Fibroblast of the aortic adventitia (primary cell): ENCODE measurements at places on chromosomes 1 and 21.
A peak's percentile ranks its signal among the peaks of the same experiment; 100 is the strongest.

DNA sequence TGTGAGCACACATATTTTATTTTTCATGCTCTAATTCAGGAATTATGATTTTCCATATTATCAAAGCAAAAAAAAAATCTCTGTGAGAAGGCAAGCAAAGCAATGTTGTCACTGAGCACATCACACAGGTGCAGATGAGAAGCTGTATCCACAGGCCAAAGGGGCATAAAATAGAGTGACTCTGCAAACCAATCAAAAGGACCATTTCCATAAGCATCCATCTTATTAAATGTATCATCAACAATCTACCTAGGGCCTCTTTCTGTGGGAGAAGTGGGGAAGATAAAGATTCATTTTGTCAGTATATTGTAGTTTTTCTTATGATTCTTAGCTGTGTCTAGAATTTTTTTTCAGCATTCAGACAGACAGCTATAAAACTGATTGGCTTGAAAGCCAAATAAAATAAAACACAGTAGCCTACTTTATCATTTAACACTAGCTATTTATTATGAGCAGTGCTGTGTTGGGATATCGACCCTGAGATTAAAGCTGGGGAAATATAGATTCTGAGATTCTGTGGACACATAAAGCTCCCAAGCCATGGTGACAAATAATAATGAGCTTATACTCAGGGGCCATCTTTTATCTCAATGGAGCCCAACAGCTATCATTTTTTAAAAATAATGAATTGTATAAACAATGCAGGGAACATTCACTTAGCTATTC is 90.3 kb downstream of the LPAR3 start:
- DNase-seq: no peak

GRCh38 chr21:42285569-42286245 is 29.5 kb downstream of the TFF3 start:
- no peak for DNase-seq

DNA sequence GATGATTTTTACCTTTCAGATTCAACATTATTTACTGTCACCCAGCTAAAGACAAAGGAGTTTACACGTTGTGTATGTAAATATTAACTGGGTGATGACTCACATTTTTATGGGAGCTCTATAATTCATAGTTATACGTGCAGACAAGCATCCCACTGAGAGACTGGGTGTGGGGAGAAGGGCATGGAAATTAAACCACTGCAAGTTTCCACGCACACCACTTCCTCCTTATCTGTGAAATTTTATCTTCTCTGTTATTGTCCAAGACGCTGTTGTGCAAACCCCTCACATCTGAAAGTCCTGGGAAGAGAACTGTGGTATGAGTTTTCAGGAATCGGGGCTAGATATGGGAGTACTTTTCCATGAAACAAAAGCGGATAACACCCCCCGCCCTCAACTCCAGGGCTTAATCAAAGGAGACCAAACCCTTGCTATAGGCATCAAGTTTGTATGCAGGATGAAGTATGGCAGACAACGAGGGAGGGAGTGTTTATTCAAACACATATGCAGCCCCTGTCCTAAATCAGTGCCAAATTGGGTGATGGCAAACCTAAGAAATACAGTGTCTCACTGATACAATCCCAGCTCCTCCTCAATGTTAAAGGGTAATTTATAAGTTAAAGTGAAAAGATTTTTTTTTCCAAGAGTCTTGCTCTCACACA is 23.3 kb upstream of the DPT start:
- DNase-seq: peak; percentile 31

DNA sequence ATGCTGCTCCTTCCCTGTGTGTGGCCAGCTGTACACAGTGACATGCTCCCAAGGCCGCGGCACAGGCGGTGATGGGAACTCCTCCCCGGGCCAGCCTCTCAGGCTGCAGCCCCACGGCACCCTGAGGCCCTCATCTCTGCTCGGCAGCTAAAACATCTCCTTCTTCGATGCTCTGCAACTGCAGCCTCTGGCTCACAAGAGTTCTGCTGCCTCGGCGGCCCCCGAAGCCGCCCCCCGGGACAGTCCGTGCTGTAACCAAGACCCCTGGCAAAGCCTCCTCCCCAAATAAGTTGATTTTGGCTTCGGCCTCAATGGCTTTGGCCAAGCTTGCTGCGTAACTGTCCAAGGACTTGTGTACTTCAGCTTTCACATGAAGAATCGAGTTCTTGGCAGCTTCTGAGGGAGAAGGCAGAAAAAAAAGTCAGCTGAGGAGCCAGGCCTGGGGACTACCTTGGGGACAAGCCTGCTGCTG is 51.3 kb downstream of the GPR161 start:
- peak; percentile 32 for DNase-seq

DNA sequence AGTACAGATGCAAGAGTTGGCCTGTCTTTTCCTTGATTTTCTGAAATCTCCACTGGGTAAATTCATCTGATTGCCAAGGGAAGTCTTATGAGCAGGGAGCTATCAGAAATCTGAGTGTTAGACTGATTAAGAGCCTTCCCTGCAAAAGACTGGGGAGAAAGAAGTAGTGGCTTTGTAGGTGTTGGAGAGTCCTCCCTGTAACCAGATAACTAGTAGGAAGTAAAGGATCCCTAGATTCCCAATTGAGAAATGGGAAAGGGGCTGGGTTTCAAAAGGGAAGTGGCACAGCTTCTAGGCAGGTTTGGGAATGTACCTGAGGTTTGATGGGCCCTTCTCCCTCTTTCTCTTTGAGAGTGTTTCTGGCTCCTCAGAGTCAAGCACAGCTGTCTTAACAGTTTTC is 2.1 kb downstream of the TLCD4 start:
- no peak for DNase-seq

- no peak for DNase-seq
Measured at GRCh38 chr1:185406691-185407009, 89.6 kb upstream of the IVNS1ABP start.

DNA sequence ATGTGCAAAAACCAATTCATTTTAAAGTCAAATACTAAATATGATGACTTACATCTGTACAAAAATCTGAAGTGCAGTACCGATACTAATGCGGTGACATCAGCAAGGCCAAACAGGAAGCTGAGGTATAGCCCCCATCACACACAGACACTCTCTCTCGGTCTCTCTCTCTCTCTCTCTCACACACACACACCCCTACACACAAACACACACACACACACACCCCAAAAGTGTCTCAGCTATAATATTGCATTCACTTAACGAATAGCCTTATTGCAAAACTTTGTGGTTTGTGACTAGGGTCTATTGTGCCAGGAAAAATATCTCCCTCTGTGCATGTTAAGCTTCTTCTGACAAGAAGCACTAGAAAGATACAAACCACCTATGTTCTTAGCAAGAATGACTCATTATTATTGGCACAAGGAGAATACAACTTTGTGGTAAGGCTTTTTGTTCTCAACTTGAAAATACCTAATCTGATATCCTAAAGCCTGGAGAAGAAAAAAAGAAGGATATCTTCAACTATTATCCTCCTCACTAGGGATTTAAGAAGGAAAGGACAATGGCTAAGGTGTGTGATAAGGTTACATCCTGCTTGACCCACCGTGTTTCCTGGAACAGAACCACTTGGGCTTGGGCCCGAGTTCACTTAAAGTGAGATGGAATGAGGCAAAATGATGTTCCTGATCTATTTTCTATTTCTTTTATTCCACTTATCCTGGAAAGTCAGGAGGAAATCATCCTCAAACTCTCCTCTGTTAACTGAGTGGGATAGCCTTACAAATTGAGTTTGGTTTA is 107.1 kb downstream of the NIBAN1 start:
- DNase-seq: peak; percentile 99

DNA sequence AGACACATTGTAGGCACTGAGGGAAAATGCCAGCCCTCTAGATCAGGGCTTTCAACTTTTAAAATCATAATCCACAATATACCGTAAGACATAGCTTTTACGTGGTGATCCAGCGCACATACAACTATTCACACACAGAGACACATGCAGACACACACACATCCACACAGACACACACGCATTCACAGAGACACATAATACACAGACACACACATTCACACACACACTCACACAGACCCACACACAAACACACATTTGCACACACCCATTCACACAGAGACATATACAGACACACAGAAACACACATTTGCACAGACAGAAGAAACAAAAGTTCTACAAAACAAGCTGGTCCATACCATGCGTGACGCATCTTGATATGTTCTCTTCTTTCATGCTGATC is 244.5 kb downstream of the RHOU start:
- DNase-seq: no peak

DNA sequence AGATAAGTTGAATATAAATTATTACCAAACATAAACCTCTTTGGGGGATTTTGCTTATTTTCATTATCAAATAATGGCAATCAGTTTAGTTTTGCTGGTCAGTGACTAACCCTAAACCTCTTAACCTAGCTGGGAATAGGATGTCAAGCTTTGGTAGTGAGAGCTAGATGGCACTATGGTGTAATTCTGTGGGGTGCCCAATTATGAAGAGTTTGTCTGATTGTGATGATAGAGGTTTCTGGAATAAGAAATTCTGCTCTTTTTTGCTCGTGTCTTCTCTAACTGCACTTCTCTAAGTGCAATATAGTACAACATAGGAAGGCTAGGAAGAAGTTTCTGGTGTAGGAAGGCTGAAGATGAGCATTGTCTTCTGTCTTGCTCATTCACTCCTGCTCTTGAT is 59.8 kb downstream of the XCL1 start:
- DNase-seq: peak; percentile 52

DNA sequence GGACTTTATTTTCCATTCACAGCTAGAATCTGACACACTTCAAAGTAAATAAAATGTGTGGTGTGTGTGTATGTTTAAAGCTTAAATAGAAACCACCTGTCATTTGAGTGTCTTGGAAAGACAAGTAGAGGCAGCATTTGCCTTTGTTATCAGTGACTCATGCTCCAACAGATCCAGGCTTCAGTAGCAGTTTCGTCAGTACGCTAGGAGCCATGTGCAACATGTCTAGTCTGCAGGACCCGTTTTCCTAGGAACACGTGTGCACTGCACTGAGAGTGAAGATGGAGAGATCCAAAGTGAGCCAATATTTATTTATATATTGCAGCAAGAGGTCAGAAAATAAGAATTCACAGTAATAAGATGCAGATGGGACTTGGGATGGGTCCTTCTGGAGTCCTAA is 41.8 kb downstream of the SGIP1 start:
- peak; percentile 97 for DNase-seq

DNA sequence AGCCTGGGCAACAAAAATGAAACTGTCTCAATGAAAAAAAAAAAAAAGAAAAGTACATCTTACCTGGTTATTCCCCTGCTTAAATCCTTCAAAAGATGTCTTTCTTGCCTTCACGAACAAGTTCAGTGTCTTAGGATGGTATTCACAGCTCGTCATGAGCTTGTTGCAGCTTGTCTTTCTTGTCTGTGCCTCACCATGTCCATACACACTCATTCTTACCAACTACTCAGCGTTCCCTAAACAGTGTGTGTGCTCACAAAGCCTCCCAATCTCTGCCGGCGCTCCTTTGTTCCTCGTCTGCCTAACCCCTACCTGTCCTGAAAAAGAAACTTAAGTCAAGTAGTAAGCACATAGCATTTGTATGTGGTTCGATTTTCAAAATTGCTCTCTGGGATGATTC is 31.1 kb downstream of the UBE4B start:
- no peak for DNase-seq

DNA sequence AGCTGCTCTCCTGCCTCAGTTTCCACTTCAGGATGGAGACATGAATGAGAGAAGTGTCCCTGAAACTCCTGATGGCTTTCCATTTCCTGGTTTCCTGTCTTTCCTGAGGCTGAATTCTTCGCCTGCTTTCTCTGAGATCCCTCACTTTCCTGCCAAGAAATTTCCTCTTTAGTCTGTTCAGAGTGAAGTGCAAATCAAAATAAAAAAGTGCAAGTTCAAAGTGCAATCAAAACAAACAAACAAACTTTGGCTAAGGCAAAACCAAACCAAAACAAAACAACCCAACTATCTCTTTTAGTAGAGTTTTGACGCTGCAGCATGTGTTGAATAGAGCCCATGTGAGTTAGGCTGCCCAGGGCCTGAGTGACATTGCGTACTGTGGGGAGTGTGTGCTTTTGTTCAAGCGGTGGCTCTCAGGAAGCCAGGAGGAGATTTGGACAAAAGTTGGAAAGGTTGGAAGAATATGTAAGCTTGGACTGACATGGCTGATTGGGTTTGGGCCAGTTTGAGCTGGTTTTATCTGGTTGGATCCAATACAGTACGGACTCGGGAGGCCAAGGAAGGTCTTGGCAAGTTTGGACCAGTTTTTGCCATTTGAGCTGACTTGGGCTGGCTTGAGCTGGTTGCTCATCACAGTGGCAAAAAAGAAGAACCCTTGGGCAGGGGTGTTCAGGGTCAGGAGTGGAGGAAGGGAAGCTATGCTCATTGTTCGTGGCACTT is 61.1 kb upstream of the TINAGL1 start:
- DNase-seq: peak; percentile 11

- DNase-seq: peak; percentile 87
Measured at GRCh38 chr1:66253330-66253921, 280.5 kb upstream of the SGIP1 start.

DNA sequence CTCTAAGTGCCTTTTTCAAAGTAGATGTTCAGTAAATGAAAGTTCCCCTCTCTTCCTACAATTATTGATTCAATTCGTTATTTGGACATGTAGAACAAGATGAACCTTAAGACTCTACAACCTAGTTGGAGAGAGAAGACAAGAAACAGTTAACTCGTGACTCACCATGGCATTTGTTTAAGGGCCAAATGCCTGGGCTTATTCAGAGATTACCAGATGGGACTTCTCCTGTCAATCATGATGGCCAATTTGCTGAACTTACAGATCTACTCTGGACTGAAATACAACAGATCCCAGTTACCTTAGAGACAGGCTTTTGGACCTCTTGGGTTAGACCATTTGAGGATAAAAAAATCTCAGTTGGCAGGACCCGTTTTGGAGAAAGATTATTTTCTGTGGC is 93.5 kb downstream of the C1orf94 start:
- peak; percentile 11 for DNase-seq

DNA sequence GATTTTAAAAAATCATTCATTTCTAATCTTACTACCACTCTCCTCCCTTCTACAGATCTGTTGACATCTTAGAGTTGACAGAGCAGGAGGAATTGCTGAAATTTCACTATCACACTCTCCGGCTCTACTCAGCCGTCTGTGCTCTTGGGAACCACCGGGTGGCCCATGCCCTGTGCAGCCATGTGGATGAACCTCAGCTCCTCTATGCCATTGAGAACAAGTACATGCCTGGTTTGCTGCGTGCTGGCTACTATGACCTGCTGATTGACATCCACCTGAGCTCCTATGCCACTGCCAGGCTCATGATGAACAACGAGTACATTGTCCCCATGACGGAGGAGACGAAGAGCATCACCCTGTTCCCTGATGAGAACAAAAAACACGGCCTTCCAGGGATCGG is 276.7 kb downstream of the ZP4 start:
- DNase-seq: no peak

GRCh38 chr1:233962878-233963277 is 58.4 kb downstream of the SLC35F3 start:
- DNase-seq: no peak

GRCh38 chr1:34018285-34018684 is 146.7 kb downstream of the CSMD2 start:
- DNase-seq: no peak

DNA sequence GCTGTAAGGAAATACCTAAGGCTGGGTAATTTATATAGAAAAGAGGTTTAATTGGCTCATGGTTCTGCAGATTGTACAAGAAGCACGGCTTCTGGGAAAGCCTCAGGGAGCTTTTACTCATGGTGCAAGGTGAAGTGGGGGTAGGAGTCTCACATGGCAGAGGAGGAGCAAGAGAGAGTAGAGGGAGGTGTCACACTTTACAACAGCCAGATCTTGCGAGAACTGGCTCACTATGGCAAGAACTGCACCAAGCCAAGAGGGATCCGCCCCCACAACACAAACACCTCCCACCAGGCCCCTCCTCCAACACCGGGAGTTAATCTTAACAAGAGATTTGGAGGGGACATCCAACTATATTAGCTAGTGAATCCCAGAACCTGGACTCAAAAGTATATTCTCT is 135.4 kb upstream of the SOD1 start:
- no peak for DNase-seq
